Head of caudate nucleus (tissue), 42 donors: ENCODE measurements at places on chromosomes 7 and 10.
A peak's percentile ranks its signal among the peaks of the same experiment; 100 is the strongest.

DNA sequence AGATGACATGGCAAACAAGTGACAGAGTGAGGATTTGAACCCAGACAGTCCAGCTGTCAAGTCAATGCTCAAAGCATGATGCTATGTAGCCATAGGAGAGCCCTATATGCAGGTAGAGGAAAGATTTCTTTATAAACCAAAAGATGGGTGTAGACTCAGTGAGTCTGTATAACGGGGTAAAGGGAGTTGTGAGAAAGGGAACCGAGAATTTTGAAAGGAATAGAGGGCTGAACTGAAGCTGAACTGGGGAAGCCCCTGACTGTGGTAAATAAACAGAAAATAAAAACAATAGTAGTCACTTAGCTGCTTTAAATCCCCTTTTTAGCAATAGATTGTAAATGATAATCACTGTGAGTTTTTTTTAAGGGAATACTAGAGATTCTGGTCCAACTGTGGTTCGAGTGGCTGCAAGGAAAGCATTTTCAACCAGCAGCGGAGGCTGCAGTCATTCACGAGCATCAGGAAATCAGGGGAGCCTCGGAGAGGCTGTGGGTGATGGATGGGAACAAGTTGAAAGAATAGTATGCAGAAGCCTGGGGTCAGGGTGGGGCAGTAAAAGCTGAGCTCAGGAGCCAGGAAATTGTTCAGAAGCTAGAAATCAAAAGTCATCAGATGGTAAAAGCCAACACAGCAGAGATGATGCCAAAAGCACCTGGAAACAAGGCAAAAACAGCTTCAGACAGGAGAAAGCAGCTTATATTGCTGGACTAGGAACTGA lies 393.5 kb downstream of the GFRA1 start:
- DNase-seq, result no peak

- no peak for DNase-seq
Observed at GRCh38 chr10:90977855-90978486, 57.1 kb upstream of the ANKRD1 start.

- no peak for DNase-seq
Observed at GRCh38 chr10:14583252-14583651, 191.4 kb downstream of the FAM107B start.

GRCh38 chr10:132786476-132786883 lies 533 bp upstream of the NKX6-2 start:
- DNase-seq, result peak; percentile 56

DNA sequence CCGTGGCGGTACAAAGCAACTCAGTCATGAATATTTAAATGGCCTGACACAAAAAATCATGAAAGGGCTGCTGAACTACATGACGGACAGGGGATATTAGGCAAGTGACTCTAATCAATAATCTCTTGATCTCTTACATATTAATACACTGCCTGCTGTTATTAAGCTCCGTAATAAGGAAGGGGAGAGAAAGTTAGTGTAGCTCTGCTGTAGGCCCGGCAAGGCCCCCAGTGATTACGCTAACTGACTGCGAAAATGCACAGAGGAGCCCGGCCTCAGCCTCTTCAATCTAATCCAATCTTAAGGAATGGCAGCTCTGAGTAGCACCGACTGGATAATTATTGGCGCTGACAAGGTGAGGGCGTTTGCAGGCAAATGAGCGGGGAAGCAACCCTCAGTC lies 583.5 kb upstream of the MKI67 start:
- no peak for DNase-seq

GRCh38 chr10:550665-551372 lies 138.6 kb downstream of the DIP2C start:
- DNase-seq, result no peak

- DNase-seq, result no peak
Observed at GRCh38 chr10:45383682-45384330, 9.8 kb downstream of the ALOX5 start.

DNA sequence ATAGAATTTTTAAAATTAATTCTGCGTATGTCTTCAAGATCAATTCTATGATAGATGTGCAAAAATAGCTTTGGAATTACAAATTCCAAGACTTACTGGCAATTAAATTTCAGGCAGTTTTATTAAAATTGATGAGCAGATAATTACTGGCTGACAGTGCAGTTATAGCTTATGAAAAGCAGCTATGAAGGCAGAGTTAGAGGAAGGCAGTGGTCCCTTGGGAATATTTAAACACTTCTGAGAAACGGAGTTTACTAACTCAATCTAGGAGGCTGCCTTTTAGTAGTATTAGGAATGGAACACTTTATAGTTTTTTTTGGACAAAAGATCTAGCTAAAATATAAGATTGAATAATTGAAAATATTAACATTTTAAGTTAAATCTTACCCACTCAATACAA lies 70.8 kb downstream of the CFTR start:
- no peak for DNase-seq

DNA sequence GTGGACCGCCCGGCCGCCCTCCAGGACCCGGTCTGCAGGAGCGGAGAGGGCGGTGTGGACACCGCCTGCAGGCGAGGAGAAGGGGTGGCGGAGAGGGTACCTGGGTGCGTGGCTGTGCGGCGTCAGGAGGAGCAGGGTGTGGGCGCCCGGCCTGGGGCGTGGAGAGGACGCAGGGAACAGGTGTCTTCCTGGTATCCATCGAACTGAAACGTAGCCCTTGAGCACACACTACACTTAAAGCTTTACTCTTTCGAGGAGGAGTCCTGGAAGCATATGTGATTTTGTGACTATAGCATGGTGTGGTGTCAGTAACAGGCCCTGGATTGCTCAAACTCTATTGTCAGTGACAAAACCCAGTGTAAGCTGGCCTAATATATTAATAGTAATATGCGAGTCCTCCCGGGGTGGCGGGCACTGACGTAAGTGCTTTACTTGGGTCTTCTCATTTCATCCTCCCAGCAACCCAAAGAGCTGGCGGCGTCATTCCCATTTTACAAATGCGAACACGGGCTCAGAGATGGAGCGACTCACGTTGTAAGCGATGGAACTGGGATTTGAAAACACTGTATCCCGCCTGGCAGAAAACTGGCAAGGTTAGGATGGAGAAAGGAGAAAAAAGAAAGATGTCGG lies 508 bp upstream of the TECPR1 start:
- no peak for DNase-seq

DNA sequence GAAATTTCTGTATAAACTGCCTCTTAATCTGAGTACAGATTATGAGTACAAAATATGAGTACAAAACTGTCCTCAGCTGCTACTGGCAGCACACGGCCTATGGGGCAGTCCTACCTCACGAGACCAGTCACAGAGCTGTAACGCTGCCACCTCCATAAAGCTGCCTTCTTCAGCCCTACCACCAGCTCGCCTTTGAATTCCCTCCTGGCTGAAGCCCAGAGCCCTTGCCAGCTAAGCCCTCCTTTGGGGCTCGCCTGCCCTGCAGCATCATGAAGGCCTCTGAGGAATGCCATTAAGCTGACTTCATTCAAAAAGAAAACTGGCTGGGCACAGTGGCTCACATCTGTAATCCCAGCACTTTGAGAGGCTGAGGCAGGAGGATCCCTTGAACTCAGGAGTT lies 180.0 kb upstream of the SH2B2 start:
- no peak for DNase-seq

DNA sequence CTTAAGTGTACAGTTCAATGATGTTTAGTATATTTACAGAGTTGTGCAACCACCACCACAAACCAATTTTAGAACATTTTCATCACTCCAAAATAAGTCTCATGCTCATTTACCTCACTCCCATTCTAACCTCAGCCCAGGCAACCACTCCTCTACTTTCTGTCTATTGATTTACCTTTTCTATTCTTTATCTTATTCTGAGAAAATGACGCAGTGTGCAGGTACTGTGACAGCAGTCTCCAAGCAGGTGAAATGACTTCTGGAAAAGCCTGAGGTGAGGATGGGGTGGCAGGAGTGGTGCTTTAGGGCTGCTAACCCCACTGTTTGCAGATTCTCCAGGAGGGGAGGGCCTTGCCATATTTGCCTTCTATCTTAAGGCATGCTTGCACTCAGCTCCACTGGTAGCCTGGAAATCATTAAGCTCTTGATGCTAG lies 39.5 kb downstream of the GARS1 start:
- no peak for DNase-seq

- DNase-seq, result no peak
Observed at GRCh38 chr7:99111591-99111990, 32.3 kb downstream of the SMURF1 start.

DNA sequence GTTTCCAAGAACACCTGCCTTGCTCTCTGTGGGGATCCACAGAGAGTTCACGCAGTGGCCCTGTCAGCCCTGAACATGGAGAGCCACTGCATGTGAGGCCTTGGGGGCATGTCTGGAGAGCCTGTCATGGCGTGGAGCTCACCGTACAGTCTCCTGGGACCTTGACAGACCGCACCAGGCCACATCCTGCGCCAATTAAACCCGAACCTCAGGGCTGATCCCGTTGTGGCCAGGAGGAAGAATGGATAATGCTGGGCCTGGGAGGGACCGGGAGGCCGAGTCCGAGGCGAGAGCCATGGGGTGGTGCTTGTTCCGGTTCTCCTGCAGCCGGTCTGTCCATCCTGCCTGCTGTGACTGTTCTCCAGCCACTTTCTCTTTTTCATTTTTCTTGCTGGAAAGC lies 68.7 kb downstream of the DNAJB6 start:
- no peak for DNase-seq

DNA sequence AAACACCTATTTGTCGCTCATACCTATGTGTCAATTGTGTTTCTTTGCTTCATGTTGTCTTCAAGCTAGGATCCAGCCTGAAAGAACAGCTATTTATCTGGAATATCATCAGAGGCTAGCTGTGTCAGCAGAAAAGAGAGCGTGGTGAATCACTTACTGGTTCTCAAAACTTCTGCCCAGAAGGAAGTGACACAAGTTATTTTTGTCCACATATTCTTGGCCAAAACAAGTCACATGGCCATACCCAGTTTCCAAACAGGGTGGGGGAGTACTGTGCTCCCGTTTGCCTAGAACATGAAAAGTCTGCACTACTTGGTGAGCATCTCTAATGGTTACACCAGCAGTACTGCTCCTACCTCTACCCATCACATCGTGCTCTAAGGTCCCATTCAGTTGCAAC lies 160.9 kb upstream of the CSTF2T start:
- DNase-seq, result peak; percentile 31

DNA sequence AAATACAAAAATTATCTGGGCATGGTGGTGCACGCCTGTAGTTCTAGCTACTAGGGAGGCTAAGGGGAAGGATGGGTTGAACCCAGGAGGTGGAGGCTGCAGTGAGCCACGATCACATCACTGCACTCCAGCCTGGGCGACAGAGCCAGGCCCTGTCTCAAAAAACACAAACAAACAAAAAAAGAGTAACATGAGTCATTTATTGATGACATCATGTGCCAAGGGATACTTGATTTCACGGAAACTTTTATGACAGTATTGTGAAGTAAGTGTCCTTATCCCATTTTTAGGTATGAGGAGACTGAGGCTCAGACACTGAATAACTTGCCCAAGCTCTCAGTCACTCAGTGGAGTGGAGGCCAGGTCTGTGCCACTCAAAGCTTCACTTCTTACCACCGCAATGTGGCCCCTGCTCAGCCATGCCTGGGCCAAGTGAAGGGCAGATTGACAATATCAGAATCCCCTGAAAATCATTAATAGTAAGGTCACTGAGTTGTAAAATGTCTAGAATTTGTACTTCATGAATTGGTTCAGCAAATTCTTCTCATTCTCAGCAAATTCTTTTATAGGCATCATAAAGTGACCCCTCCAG lies 36.5 kb downstream of the EMX2 start:
- DNase-seq, result no peak

DNA sequence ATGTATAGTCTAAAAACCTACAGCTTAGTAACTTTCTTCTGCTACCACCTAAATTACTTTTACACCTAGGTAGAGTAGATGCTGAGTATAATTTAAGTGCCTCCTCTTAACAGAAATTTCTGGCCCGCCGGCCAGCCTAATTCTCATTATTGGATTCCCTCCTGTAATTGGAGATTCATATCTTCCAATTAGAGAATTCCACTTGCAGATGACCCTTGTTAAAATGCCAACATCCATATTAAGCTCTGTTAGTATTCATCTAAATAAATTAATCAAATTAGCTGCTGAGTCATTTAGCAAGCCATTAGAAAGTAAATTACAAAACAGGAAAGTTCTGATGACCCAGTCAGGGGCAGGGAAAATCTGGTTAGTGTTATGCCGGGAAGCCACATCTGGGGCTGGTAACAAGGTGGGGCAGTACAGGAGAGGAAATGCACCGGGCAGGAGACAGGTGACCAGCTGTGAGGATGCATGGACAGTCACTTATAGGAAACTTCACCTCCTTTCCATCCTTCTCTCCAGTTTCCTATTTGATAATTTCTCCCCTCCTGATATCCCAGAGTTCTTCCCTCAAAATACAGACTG lies 82.8 kb downstream of the ORC5 start:
- DNase-seq, result no peak

DNA sequence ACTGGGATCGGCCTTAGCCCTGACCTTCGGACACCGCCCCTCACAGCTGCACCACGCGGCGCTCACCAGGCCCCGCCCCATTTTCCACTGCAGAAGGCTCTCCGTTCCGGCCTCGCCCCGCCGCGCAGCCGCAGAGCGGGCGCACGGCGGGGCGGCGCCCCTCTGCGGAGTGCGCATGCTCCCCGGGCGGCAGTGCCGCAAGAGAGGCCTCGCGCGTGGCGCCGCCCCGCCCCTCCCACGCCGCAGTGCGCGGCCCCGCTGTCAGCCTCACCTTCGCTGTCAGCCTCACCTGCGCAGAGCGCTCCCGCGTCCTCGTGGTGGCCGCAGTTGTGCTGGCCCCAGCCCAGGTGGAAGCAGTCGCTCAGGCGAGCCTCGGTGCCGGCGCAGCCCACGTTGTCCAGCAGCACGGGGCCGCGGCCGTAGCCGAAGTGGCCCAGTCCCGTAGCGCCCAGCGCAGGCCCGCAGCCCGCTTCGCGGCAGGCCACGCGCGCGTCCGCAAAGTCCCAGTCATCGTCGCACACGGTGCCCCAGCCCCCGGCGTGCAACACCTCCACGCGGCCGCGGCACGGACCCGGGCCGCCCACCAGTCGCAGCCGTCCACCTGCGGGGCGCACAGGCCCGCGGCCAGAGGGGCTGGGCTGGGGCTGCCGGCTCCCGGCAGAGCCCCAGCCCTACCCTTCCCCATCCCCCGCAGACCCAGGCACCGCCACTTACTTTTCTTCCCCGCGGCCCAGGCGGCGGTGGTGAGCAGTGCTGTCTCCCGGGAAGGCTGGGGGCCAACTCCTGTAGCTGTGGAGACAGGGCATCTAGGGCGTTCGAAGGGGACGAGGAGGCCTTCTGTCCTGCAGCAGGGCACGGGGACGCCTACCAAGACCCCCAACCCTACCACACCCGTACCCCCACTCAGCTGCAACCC lies 16.1 kb downstream of the SSC4D start:
- DNase-seq, result peak; percentile 92

DNA sequence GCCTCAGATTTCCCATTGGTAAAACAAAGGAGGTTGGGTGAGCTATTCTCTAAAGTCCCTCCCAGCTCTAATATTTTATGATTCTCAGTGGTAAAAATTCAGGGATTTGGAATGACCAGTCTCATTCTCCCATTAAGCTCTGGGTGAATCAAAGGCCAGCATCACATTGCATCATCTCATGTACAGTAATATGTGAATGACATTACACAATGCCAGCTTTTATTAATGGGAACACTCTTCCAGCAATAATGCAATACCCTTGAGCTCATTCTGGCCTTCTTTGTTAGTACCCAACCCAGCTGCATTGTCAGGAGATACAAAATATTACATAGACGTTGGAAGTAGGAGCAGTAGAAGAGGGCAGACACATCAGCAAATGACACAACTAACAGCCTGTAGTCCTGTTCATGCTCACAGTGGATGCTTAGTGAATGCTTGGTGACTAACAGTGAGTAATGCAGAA lies 100.0 kb upstream of the EGR2 start:
- no peak for DNase-seq
